Cardiac septum (tissue), 1 donor: ENCODE measurements at places on chromosomes 13 and 19. TPM values are rescaled to one million over a fixed set of nuclear protein-coding genes. Genes with fewer than 3 reads are reported as not detected.

DNA sequence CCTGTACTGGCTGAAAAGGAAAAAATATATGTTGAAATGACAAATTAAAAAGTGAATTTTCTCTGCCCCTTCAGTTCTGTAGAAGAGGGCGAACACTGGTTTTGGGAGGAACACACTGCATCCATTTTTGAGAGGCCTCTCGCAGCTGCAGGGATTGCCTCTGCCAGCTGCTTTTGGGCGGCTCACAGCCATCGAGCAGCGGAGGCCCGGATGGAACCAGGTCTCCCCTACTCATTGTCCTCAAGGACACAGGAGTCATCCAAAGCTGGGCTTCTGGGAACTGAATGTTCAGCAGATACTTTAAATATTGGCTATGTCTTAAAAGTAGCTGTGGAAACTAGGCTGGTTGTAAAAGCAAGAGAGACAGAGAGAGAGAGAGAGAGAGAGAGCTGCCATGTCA lies 17.1 kb downstream of the RCBTB2 start:
- no peak for DNase-seq

- DNase-seq: no peak
Measured at GRCh38 chr13:22877421-22877820, 303.4 kb upstream of the SGCG start.

- DNase-seq: no peak
Measured at GRCh38 chr19:6091771-6092291, 18.5 kb downstream of the RFX2 start.

ZNF90 gene
- 0.94 TPM for total RNA-seq

C19orf47 gene
- total RNA-seq: 135 TPM
